ENCODE measurements at places on chromosomes 16 and 17. TPM values are rescaled to one million over a fixed set of nuclear protein-coding genes. Genes with fewer than 3 reads are reported as not detected.

The FOXJ1 gene
- total RNA-seq = 0.52 TPM

DNA sequence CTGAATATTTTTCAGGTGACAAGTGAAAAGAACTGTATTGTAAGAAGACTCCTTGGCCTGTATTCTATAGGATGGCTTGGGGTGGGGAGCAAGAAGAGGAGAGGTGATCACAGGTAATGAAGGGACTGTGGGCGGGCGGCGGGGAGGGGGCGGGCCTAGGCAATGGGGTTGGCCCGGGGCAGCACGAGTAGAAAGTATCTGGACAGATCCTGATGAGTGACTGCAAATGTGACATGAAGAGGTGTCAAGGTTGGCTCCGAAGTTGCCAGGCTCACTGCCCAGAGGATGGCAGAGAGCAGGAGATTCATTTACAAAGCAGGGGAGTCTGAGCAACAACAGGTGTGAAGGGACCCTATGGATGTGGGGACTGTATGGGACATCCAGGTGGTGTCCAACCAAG is 10.8 kb upstream of the G6PC1 start:
- DNase-seq = no peak
- H3K27ac ChIP-seq = no peak overlapping the region
- H3K4me3 ChIP-seq = no peak overlapping the region

DNA sequence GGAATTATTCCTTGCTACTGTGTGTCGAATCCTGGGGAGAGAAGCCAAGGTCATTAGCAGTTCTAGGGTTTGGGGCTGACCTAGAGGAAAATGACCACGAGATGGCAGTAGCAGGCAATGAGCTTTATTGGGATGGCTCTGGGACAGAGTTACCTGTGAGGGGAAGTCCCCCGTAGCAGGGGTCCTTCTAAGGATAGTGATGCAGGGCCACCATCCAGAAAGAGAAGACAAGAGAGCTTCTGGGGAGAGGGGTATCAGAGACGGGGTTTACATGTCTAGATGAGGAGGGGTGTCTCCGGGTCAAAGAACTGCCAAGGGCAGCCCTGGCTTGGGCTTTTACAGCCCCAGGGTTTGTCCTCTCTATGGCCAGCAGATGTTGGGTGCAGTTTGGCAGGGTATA is 6.4 kb upstream of the GGT6 start:
- H3K27ac ChIP-seq = no peak overlapping the region
- peaks cover 11% of the 10 kb centered on the region for H3K4me1 ChIP-seq
- DNase-seq = peak; percentile 60
- H3K4me3 ChIP-seq = no peak overlapping the region

DNA sequence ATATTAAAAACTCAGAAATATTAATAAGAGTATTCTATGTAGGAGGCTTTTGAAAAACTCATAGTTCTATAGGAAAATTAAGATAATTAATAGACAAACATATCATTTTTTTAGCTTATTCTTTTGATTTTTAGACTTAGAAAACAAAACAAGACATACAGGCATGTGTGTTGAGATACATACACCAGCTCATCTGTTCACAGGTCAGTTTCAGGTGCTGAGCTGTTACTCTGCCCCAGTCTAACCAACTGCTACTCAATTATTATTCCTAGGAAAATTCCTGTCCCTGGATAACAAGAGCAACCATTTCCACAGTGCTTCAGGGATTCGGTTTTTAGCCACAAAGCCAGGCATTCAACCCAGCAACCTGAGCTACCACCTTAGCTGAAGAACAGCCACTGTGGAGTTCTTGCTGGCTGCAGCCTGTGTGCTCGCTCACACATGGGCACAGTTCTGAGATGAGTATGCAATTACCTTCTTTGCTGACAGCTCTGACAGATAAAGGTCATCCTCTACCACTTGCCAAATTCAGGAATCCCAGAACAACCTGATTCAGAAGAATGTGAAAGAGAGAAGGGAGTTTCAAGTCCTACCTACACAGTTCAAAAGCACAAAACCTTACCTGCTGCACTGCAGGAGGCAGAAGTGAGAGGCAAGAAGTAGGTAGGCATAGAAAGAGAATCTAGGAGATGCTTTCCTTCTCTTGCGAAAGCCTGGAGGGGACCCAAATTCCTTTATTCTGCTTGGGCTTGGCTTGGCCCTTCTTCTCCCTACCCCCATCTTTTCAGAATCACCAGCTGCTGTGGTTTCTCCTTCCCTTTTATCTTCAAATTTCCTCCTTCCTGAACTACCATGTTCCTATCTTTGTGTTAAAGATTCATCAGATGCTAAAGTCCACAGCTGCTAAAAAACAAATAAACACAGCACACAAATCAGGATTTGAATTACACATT is 62.7 kb downstream of the TEX2 start:
- no peak for DNase-seq
- H3K4me3 ChIP-seq = no peak overlapping the region
- H3K36me3 ChIP-seq = no peaks in the 10 kb centered on the region

DNA sequence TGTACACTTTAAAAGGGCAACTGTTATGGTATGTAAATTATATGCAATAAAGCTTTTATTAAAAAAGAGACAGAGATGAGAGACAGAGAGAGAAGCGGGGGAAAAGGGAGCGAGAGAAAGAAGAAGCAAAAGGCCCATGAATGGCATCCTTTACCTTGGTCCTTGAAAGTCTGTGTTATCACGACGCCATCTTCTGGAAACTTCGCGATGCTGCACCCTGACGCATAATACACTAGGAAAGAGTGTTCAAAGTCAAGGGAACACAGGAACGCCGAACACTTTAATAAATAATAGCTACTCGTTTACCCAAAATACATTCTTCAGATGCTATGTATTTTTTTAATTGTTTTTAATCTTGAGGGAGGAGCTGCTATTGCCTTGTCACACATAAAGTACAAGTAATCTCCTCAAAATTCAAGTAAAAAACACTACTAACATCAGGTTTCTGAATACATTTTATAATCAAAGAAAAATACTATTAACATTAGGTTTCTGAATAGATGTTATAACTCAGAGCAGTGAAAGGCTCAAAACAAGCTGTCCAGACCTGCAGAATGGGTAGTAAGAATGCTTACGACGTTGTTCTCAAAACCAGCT is 23.0 kb upstream of the SLC38A8 start:
- no peak overlapping the region for H3K27ac ChIP-seq
- H3K27me3 ChIP-seq = no peaks in the 10 kb centered on the region
- no peaks in the 10 kb centered on the region for H3K4me1 ChIP-seq
- H3K36me3 ChIP-seq = peaks cover 67% of the 10 kb centered on the region

The KRT25 gene
- total RNA-seq = 0.19 TPM

The SEC14L1 gene
- total RNA-seq = 13.5 TPM

The ANKS3 gene
- 9.8 TPM for total RNA-seq

DNA sequence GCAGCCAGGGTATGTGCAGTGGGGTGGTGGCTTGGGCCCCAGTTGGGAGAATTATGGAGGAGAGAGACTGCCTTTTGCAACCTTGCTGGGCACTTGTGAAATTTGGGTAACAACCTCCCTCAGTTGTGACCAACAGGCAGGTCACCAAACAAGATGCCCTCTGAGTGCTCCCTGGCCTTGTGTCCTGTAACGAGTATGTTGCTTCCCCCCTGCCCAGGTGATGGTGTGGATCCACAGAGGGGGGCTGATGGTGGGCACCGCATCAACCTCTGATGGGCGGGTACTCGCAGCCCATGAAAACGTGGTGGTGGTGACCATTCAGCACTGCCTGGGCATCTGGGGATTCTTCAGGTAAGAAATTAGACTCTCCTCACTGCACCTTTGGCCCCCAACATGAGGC is 74.3 kb downstream of the SLC6A2 start:
- H3K36me3 ChIP-seq = no peaks in the 10 kb centered on the region
- DNase-seq = no peak
- H3K27ac ChIP-seq = no peak overlapping the region
- H3K4me3 ChIP-seq = no peak overlapping the region
- H3K4me1 ChIP-seq = no peaks in the 10 kb centered on the region

The SLC16A13 gene
- 0.42 TPM for total RNA-seq

- no peak overlapping the region for H3K27ac ChIP-seq
- peaks cover 2% of the 10 kb centered on the region for H3K27me3 ChIP-seq
- no peak for DNase-seq
Measured at GRCh38 chr17:39131616-39132015, 19.8 kb downstream of the PLXDC1 start.

- H3K27ac ChIP-seq = no peak overlapping the region
- no peak overlapping the region for H3K4me3 ChIP-seq
- H3K4me1 ChIP-seq = no peaks in the 10 kb centered on the region
Measured at GRCh38 chr17:61366076-61366714, 33.4 kb upstream of the TBX2 start.

DNA sequence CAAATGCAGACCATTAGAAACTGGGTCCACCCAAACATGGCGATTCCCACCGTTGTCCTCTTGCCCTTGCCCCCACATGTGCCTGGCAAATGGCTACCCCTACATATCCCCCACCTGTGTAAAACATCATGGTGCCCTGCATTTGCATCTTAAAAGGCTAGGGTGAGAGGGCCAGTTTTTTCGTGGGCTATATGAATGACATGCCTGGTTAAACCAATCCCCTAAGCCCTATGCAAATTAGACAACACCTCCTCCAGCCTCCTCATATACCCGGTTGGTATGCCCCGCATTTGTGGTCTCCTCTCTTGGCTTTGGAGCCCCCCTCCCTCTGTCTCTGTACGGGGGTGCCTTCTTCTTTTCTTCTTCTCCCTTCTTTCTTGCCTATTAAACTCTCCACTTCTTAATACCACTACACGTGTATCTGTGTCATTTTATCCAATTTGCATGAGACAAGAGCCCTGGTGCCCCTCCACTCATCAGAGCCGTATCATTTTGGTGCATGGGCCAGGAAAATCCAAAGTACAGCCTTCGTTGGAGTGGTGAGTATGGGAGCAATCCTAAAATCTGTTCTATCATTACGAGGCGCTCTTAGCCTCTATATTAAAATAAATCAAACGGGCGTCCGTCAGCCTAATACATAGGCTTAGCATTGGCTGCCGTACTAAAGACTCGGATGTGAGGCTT is 30.1 kb downstream of the QPRT start:
- no peak overlapping the region for H3K27ac ChIP-seq
- DNase-seq = no peak
- no peaks in the 10 kb centered on the region for H3K36me3 ChIP-seq
- H3K27me3 ChIP-seq = no peaks in the 10 kb centered on the region

- no peaks in the 10 kb centered on the region for H3K27me3 ChIP-seq
- peak within 1 kb of the TSS; percentile 65 for H3K4me3 ChIP-seq
- peak; percentile 58 for DNase-seq
- peaks cover 29% of the 10 kb centered on the region for H3K36me3 ChIP-seq
- H3K4me1 ChIP-seq = peaks cover 9% of the 10 kb centered on the region
Measured at GRCh38 chr16:58198022-58198683, at the start of gene CSNK2A2. Gene CSNK2A2 (minus strand): TSS chr16:58198106. CDS start chr16:58197736, 370 bp downstream.
